Hematopoietic multipotent progenitor cell treated with erythropoietin and hydrocortisone succinate and interleukin-3 and kit ligand, for 4 days (in vitro differentiated cells): ENCODE measurements at places on chromosomes 2 and 18.

DNA sequence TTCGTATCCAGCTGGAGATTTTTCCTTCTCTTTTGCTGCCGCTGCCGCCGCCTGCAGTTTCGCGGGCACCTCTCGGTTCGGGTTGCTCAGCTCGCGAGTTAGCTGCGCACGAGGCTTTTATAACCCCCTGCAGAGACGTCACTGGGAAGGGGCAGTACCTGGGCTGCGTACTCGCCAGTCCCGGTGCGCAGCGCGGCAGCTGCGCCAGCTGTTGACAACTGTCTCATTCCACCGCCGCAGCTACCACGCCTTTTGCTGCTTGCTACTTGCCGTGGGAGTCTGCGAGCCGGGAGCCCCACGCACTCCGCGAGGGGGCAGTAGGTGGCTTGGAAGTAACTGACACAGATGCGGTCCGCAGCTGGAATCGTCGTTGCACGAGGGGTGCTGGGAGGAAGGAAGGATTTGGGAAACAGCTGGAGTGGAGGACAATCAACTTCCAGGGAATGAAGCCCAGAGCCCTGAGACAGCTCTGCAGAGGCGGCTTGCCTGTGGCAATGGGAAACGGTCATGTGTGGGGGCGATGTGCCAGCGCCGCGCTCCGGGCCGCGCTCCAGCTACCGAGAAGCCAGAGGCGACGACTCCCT, at the start of gene TACR1:
Gene TACR1 (minus strand): TSS at position 93 of the 584 bp plus-strand sequence. CDS start 586 bp downstream, outside the sequence.
- DNase-seq: peak; percentile 86

DNA sequence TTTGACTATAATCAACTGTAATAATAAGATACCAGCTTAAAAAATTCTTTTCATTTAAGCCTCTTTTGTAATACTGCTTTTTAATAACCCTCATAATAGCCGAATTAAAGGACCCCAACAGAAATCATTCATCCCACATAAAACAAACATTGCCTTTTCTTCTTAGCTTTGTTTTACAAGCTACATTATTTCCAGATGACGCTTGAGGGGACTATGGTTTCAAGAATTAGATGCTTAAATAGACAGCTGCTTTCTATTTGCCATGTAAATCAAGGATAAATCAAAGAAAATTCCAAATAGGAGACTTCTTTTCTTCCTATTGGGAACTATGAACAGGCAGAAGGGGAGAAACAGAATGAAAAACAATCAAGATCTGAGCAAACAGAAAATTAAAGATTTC, 200.7 kb upstream of the SMAD7 start:
- no peak for DNase-seq

DNA sequence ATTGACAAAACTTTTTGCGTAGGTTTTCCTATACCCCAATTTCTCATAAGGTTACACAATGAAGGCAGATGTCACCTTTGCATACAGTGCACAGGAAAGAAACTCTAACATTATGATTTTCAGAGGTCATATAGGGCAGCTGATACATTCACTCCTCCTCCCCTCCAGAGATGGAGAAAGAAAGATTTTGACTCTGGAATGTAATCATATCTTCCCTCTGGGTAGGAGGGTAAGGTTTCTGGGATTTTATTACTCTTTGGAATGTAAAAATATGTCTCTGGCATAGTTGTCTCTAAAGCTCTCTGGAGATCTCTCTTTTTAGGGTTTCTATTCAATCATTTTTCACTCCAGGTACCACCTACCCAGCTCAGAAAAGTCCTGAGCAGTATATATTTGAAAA, 398.3 kb downstream of the GPD2 start:
- no peak for DNase-seq

DNA sequence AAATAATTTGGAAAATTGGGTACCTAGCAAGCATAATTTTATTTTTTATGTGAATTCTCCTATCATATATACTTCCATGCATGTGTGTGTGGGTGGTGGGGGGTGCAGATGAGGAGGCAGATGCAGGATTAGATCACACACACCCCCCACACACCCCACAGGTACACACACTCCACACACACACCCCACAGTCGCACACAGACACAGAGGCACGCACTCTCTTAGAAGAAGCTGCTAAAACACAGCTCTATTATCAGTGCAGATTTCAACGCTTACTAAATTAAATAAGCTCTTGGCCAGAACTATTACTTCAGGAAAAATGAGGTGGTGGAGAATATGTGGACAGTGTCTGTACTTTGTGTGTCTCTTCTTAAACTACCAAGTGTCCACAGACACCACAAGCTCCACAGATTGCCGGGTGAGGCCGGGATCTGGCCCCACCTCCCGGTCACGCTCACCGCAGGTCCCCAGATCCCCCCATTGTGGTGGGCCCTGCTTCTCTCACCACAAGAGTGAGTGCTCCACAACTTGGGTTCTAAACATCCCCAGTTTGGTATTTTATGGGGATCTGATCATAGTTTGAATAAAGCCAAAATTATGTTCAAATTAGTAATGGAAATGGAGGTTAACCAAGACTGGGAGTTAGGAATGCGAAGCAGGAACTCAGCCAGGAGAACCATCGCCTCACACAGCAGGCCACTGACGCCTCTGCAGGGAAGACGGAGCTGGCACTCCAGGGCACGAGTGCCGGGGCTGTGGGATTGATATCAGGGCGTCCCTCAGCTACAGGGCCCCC, 102.1 kb downstream of the PXDN start:
- no peak for DNase-seq

DNA sequence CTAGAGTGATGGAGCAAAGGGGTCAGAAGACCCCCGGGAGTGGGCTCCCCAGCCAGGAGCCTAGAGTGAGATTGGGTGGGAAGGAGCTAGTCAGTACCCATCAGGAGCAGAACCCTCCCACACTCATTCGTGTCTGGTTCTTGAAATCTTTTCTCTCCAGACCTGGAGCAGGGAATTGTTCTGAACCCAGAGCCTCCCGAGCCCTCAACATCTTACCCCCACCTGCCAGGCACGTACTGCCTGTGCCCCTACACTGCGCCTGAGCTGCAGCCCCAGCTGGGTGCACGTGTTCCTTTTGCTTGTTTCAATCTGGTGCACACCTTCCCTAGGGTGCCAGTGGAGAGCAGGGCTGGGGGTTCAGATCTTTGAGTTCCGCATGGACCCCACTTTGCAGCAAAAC, 52.6 kb downstream of the BCL2L11 start:
- no peak for DNase-seq

GRCh38 chr2:11422901-11423435, 43.0 kb downstream of the E2F6 start:
- no peak for DNase-seq

DNA sequence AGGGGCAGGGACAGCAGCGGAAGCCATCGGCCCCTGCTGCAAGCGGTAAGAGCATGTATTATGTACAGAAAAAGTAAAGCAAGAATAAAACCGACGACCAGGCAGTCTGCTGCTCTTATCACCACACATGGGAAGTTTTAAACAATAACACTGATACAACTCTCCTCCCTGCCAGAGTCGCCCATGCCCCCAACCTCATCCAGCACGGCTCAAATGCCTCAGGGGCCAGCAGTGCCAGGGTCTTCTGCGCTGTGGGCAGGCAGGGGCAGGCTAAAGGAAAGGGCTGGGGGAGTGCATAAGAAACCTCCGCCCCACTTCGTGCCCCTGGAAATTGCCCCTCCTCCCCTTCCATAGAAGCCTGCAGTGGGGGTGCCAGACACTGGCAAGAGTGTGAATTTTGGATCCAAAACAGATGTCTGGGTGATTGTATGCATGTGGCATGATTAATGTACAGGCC, 10.1 kb downstream of the TEX51 start:
- DNase-seq: no peak

- no peak for DNase-seq
Measured at GRCh38 chr2:21429747-21430146, 306.0 kb downstream of the TDRD15 start.

DNA sequence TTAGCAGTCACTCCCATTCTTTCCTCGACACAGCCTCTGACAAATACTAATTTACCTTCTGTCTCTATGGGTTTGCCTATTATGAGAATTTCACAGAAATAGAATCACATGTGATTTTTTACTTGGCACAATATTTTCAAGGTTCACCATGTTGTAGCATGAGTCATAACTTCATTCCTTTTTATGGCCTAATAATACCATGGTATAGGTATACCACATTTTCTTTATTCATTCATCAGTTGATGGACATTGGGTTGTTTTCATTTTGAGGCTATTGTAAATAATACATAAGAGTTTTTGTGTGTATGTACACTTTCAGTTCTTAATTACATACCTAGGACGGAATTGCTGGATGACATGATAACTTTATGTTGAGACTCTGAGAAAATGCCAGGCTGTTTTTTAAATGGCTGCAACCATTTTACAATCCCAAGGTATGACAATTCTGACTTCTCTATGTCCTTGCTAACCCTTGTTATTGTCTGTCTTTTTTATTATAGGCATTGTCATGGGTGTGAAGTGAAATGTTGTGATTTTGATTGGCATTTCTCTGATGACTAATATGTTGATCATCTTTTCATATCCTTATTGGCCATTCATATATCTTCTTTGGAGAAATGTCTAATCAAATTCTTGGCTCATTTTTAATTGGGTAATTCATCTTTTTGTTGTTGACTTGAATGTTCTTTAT, 87.9 kb downstream of the IRS1 start:
- DNase-seq: no peak

DNA sequence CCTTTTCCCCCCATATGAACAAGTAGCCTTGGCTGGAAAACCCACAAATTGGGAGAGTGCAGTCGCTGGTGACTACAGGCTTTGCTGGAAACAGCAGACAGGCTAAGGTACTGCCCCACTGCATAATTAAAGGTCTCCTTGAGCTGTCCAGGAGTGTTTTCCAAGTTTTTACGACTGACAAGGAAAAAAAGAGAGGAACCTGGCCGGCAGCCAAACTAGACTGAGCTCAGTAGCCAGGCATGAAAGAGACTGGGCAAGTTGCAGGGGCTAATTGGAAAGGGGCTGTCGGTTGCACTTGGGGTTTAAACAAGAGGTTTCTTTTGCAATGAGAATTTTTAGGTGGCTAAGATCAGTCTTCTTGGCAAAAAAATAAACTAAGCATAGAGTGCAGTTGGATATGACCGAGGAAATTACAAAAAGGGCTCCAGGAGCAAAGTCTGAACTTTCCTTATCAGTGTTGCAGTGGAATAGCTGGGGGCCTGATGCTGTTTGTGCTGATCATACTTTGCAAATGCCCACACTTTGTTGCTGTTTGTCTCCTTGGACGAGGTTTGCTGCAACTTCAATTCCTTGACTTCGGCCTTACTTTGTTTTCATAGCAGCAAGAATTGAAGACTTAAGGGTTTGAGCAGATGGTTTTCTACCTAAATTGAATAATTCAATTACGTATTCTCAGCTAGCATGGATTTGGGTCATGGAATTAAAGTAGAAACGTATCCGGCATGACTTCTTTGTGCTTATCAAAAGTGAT, 2.1 kb downstream of the GULP1 start:
- peak; percentile 4 for DNase-seq

GRCh38 chr2:164252568-164253287, 368.6 kb downstream of the GRB14 start:
- no peak for DNase-seq

DNA sequence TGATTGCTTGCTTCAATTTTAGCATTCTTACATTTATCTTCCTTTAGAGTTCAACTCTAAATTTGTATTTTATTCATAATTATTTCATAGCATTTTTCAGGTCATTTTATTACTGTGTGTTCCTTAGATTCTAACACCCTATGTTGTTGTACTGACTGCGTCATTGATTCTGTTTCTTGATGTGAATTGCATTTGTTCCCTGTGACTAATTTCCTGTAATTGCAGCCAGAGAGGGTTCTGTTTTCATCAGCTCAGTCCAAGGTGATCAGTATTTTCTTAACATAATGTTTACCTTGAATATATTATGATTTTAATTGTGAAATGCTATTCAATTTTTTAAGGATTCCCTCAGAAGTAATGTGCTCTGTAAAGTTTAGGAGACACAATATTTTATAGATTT, 970.2 kb upstream of the PIK3C3 start:
- DNase-seq: no peak

DNA sequence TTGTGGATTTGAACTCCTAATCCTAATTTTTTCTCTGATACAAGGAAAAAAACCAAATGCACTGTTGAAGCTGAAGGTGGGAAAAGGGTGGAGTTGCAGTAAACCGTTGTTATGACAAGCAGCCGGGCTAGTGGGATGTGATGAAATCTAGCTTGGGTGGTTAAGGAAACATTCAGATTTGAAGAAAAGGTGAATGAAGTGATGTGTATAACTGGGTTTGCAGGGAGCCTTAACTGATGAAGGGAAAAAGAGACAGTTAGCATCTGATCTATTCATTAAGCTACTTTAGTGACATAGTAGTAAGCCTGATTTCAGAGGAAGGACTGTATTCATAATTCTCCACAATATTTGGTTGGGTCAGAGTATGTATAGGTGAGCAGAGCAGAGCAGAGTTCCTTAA, 3.5 kb downstream of the EML6 start:
- no peak for DNase-seq

- DNase-seq: no peak
Measured at GRCh38 chr2:232085826-232086425, 124.4 kb downstream of the DIS3L2 start.

GRCh38 chr2:3039188-3040065, 338.2 kb downstream of the EIPR1 start:
- no peak for DNase-seq
